ENCODE measurements at places on chromosomes 5 and 9.

- DNase-seq: no peak
These were observed 25.0 kb upstream of the C5orf47 start for GRCh38 chr5:173963867-173964441.

- DNase-seq: no peak
These were observed 36.5 kb downstream of the PPIC start for GRCh38 chr5:122999947-123000563.

- no peak for DNase-seq
These were observed 555.0 kb downstream of the PRR16 start for GRCh38 chr5:121019106-121019505.

GRCh38 chr9:100052375-100052774, 46.4 kb downstream of the ERP44 start:
- no peak for DNase-seq

GRCh38 chr5:143842920-143843319, 31.0 kb downstream of the HMHB1 start:
- no peak for DNase-seq

- DNase-seq: no peak
These were observed 884 bp upstream of the EGFLAM start for GRCh38 chr5:38257308-38258041.

- DNase-seq: no peak
These were observed 9.0 kb downstream of the CREBRF start for GRCh38 chr5:173065155-173065554.

DNA sequence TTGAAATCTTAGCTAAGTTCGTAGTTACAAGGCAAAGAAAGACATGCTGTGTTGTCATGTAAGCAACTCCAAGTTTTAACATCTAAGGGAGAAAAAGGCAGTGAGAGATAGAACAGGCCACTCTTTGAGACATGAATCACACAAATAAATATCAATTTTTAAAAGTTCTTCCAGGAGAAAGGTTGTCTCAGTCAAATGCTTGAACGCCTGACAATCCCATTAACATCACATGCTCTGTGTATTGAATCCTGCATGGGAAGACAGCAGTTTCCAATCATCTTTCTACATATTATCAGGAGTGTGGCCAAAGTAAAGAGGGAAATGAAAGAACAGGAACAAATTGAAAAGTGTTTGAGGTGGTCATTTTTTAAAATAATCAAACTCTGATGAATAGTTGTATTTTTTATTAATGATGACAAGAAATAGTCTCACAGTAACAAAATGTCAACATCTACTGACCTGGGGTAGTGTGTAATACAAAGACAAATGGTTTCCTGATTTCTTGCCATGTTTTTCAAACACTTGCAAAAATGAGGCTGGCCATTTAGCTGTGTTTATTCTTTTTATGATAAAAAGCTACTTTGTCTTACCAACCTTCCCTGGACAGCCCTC, 6.4 kb upstream of the C6 start:
- no peak for DNase-seq

- DNase-seq: no peak
These were observed 2.1 kb downstream of the ADGRD2 start for GRCh38 chr9:124452326-124452725.

GRCh38 chr5:13346401-13346800, 598.1 kb downstream of the DNAH5 start:
- no peak for DNase-seq

DNA sequence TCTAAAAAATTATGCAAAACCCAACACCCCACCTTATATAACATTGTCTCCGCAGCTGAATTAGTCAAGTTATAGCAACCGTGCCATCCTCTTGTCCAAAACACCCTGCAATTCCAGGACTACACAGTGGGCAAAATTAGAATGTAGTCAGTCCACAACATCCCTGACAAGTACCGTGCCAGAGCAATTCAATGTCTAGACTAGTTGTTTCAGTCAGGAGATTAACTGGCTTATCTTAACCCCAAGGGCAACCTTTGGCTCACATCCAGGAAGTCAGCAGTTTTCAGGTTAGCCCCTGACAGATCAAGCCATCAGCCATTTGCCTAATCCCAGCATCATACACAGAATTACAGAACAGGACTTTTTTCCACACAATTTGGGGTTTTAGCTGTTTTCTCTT, 240.8 kb upstream of the TMEM161B start:
- no peak for DNase-seq

DNA sequence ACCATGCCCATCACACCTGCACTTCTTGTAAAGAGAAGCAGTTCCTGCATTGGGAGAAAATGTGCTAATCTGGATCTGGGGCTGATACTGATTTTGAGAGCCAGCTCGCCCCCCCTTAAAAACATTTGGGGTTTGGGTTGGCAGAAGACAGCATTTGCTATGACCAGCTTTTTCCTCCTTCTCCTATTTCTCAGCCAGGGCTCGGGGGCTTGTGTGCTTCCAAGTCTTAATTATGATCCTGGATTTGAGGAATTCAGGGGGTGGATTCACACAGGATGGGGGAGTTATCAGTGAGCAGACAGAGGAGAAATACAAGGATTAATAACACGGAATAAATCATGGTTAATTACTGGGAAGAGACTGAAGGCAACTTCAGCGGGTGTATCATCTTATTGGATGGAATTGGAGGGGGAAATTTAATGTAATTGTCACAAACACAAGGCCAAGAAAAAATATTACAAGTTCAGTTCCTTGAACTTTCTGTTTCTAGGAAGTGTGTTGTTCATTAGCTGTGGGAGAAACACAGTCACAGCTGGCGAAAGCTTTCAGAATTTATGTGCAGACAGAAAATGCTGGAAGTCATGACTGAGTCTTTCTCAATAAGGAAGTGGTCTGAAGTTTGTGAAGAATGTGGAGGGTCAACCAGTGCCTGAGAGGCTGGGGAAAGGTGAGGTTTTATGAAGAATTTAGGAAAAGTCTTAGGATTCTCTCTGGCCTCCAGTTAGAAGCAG, 15.3 kb downstream of the C9orf152 start:
- no peak for DNase-seq

DNA sequence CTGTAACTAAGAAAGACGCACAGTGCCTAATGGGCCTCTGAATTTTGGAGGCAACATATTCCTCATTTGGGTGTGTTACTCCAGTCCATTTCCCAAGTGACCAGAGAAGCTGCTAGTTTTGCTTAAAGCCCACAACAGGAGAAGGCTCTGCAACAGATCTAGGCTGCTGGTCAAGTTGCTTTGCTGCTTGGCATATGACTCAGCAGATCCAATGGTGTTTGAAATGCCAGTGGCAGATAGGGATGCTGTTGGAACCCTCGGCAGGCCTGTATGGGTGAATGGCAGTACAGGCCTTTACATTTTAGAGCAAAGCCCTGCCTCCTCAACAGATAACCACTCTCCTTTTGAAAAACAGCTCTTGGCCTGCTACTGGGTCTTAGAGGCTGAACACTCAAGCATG, 36.2 kb upstream of the ROR2 start:
- no peak for DNase-seq

DNA sequence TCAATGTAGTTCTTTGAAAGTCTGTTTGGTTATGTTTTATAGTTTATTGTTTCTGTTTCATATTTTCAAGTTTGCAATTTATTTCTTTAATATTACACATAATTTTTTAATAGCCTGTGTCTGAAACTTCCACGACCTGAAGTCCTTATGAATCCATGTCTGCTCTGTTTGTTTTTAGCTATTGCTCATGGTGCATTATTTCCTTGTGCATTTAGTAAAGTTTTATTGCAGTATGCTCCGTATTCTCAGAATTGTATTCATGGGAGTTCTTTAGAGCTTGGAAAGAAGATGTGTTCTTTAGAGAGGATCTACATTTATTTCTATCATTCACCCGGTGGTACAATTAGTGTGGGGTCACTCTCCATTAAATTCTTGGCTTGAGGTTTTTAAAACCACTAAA, 133.2 kb upstream of the NFIB start:
- no peak for DNase-seq

GRCh38 chr5:146699664-146700418, 178.7 kb downstream of the PPP2R2B start:
- DNase-seq: no peak

Measured in HS-27A (cell line).